Non-pigmented ciliary epithelial cell (primary cell): ENCODE measurements at places on chromosomes 3 and 15.

DNA sequence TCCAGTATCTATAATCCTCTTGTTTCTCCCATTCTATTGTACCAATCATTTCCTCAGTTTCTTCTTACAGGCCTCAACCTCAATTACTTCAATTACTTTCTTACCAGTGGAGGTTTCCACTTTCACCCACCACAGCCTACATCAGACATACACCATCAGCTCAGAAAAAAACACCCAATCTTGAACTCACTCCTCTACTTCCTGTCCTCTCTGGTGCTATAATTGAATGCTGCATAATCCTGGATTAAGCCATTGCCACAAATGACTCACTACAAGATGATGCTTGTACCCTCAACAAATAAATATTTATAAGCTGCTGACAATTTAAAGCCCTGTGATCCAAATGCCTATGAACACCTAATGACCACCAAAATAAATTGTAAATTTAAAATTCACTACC lies 18.5 kb downstream of the RYK start:
- no peak for DNase-seq

GRCh38 chr3:172175254-172175599 lies 135.8 kb downstream of the FNDC3B start:
- DNase-seq = no peak

DNA sequence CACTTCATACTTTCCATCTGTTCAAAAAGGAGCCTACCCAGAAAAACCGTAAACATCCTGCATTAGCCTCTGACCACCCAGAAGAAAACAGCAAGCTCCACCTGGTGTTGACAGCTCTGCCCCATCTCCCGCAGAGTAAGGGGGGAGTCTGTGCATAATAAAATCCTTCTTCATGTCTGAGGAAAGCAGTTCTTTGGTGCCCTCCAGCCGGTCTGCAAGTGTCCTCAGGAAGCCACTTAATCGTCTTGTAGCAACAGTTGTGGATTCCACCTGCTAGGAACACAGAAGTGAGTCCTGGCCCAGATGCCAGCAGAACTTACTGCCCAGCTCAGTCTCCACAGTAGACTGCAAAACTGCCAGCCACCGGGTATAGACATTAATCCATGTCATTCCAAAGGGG lies 22.5 kb downstream of the RIOX2 start:
- no peak for DNase-seq

DNA sequence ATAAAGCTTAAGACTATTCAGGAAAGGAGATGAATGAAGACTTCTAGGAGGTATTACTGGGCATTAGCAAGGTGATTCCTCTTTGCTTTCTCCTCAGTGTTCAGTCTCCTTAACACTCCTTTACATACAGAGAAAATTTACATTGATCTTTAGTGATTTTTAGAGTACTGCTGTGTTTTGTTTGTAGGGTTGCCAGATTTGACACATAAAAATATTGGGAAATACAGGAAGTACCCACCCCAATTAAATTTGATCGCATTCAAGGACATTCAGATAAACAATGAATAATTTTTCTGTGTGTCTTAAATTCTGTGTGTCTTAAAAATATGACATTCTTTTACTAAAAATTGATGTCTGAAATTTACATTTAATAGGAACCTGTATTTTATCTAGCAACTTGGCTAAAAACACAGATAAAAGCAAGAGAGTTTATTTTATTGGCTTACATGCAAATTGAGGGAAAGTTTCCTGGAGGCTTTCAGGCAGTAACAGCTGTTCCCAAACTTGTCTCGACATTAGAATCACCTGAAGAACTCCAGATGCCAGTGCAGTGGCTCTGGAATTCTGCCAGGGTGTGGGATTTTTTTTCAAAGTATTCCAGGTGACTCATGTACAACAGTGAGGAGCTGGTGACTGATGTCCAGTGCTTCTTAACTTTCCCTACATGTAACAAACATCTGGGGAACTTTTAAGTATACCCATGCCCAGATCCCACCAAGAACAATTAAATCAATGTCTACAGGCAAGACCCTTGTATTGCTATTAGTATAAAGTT lies 23.4 kb upstream of the PLOD2 start:
- no peak for DNase-seq

DNA sequence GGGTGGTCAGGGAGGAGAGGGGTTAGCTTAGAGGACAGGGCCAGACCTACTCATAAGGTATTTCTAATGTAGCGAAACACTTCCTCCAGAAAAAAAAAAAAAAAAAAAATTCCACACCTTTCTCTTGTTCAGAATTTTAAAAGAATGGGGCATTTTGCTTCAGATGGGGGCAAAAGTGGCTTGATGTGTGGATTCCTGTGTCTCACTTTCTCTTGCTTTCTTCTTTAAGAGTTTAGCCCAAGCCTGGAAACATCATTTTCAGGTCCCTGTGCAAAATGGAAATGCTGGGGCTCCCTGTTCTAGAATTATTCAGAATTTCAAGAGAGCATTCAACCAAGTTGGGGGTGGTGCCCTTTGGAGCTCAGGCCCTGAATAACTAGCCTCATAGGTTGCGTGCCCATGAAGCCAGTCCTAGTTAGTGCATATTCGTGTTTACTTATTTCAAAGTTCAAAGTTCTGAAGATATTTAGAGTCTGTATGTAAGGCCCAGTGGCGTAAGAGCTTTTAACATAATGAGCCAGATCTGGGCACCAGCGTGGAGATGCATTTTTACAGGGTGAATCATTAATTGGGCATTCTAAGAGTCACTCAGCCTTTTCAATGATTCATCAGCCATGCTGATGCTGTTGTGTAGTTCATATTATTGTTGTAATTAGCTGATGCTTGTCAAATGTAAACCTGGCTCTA lies 104.5 kb downstream of the RPLP1 start:
- DNase-seq = peak; percentile 77

DNA sequence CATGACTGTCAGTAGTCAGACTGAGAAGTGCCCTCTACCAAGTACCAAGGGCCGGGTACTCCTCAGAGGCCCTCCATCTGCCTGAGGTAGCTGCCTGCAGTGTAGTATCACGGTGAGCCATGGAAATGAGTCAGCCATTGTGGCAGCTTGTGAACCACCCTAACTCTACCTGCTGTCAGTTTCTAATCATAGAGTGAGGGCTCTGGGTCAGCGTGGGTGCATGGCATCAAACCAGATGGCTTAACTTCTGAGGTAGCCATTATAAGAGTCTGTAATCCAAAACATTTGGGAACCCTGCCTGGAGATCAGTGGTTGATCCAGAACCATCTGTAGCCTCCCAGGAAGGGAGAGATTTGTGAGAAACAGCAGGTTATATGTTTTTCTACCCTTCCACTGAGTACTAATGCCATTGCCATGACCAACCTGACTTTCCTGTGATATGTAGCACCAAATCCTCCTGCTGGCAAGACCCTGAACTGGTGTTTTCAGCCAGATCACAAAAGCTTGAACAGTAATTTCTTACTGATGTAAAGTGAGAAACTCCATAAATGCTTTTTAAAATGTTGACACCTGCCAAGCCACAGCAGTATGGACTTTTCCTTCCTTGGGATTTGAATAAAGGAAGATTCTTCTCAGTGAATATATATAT lies 38.9 kb downstream of the ABHD2 start:
- DNase-seq = no peak

DNA sequence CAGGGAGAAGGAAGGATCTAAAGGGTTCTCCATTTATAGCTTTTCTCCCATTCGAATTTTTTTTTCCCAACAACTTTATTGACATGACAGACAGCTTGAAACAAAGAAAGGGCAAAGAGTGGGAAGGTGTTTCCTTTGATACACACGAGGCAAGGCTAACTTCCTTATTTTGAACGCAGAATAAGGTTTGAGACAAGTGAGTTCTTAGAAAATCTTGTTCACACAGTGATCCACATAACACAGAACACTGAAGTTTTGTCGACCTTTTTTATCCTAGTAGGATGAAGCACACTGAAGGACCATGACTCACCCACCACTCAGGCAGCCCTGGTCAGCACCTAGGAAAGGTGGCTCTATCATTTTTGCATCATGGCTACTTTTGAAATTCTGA lies 425.8 kb upstream of the MDFIC2 start:
- DNase-seq = no peak

DNA sequence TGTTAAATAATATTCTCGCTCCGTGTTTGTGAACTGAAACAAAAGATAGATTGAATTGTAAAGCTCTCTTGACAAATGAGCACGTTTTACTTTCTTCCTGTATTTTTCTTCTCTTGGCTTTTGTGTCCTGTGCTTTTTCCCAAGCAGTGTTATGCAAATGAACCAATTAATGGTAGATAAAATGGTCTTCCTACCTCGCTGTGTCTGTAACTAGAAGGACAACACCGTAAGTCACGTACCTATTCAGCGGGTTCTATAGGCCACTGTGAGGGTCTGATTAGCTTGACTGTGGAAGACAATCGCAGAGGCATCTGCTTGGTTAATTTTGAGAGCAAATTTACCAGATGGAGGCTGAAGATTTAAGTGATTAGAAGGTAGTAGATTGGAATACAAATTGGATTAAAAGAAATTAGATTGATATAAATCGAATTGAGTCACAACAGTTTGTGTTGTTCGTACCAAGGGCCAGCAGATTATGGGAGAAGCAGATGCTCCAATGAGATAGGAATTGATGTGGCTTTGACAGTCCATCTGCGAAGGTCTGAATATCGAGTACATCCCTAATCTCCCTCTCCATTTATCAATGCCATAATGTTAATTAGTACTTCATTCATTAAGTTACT lies 40.2 kb downstream of the ROBO2 start:
- no peak for DNase-seq

- DNase-seq = no peak
These were observed 1.7 kb downstream of the LPCAT4 start for GRCh38 chr15:34365091-34365825.

DNA sequence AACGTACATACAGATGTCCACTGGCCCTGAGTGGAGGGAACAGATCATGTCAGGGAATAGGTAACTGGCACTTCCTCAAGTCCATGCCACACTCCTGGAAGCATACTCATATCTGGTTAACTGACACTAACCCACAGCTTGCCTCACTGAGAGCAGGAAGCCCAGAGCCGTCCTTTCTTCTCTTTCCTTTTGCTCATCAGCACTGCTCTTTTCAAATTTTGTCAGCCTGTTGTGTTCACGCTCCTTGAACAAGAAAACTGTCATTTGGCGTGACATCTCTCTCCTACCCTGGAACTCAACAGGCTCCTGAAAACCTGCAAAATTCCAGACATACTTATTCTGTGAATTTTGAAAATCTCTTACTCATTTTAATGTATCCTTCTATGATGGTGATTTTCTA lies 360.2 kb downstream of the MAGI1 start:
- no peak for DNase-seq
